ENCODE measurements at places on chromosomes 5 and 9. TPM values are rescaled to one million over a fixed set of nuclear protein-coding genes. Genes with fewer than 3 reads are reported as not detected.

Gene PRRX2
- 0.20 TPM for total RNA-seq

Gene PCDHB3
- total RNA-seq = 0.47 TPM

Gene CARTPT
- total RNA-seq = not detected

Gene FTMT
- not detected for total RNA-seq

Gene TMEM215
- not detected for total RNA-seq

Gene FAM221B
- not detected for total RNA-seq

Gene HTR4
- total RNA-seq = not detected

Gene CREBRF
- 7.2 TPM for total RNA-seq

Gene KIF24
- 3.1 TPM for total RNA-seq

Gene ZDHHC11
- not detected for total RNA-seq

Gene IRX1
- not detected for total RNA-seq

Gene AMBP
- not detected for total RNA-seq

Gene SPINK7
- not detected for total RNA-seq

Gene CD180
- total RNA-seq = not detected

Gene MAMDC2
- 4.9 TPM for total RNA-seq

Gene DAPK1
- 13.8 TPM for total RNA-seq

Gene CHMP5
- 77.7 TPM for total RNA-seq

Gene TXNDC15
- total RNA-seq = 70.9 TPM

Gene TAL2
- total RNA-seq = not detected

Gene SEMA5A
- total RNA-seq = 0.13 TPM

Gene PCDHGA8
- total RNA-seq = 0.15 TPM

Gene DOCK8
- total RNA-seq = 3.0 TPM

Gene SPATA31A3
- total RNA-seq = not detected

Gene WNT8A
- not detected for total RNA-seq

Gene STKLD1
- total RNA-seq = 0.49 TPM

Gene IGFBPL1
- not detected for total RNA-seq

Gene OSMR
- 7.3 TPM for total RNA-seq

Gene LCP2
- total RNA-seq = 9.4 TPM

Gene PCDHGA6
- 0.73 TPM for total RNA-seq

Gene C9orf43
- 0.13 TPM for total RNA-seq

Gene PCDHA6
- 0.27 TPM for total RNA-seq

Gene ADGRD2
- total RNA-seq = not detected

Gene ANKRD34B
- not detected for total RNA-seq
